Ureter (tissue), 1 donor: ENCODE measurements at places on chromosomes 5 and 9. TPM values are rescaled to one million over a fixed set of nuclear protein-coding genes. Genes with fewer than 3 reads are reported as not detected.

DNA sequence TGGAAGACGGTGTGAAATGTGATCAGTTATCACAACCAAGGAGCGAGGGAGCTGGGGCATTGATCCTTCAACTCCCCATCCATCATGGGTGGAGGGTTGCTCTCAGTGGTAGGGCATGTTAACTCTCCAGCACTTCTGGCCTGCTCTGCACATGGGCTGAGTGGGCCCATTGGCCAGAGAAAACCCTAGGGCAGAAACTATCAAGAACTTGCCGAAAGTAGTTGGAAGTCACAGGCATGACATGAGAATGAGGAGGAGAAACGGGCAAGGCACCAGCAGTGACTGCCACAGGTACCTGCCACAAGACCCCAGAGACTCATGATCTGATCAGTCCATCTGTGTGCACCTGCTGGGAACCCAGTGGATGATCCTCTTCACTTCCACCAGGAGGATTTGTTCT, 50.9 kb upstream of the CXCL14 start:
- DNase-seq, result no peak

GRCh38 chr5:122727112-122727541, 47.8 kb upstream of the SNX2 start:
- DNase-seq, result no peak

DNA sequence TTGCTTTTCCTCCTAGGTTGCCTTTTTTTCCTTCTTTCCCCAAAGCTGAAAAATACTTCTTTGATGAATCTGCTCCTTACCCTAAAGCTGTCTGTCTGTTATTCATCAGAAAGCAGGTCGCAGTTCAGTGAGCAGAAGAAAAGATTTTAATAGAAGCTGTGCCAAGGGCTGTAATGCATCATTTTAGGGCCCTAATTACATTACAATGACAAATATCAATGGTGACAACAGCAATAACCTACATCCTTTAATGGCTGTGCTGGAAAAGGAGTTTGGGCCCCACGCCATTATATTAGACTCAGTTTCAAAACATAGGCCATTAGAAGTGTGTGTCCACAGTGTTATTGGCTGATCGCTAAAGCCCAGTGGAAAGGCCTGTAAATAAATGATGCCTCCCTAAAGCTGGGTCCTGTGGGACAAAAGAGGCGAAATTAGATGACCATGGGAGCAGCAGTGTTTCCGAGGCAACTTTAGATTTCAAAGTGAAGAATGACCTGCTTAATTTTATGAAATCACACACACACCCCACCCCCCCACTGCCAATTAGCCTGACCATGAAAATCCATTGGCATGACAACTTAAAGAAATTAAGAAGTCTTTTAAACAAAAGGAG, 38.4 kb downstream of the TLE4 start:
- DNase-seq, result no peak

DNA sequence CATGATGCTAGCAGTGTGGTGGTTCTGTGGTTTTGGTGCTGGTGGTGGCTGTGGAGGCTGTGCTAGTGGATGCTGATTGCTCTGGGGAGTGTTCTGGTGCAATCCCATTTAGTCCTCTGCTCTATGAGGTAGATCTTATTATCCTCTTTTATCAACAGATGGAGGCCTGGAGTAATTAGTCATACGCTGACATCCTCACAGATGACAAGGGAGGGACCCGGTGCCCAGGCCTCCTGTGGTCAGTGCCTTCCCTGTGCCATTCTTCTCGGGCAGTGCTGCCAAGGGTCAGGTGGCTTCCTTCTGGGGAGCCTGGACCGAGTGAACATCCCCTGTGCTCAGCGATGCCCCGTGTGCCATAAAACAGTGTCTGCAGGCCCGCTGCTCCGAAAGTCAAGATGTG, 74.5 kb downstream of the COL5A1 start:
- no peak for DNase-seq

Gene CAMK2A
- 1.4 TPM for total RNA-seq

DNA sequence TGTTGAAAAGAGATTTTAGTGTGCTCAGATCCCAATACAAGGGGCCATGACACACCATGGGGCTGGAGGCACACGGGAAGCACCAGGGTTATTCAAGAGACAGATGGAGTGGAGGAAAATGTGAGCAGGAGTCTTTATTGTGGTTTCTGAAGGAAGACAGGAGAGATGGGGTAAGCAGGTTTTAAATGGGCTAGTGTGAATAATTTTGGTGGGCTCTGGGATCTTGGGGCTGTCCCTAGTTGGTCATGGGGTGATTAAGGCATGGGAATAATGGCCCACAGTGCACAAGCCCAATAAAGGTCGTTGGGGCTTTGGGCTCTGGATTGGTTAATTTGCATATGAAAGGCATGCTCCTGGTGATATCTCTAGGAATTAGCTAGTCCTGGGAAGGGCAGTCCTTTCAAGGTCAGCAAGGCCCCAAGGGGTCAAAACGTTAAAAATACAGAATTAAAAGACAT, 3.6 kb upstream of the SCGB3A2 start:
- DNase-seq, result no peak

- no peak for DNase-seq
Measured at GRCh38 chr9:132037458-132037857, 42.2 kb downstream of the MED27 start.

DNA sequence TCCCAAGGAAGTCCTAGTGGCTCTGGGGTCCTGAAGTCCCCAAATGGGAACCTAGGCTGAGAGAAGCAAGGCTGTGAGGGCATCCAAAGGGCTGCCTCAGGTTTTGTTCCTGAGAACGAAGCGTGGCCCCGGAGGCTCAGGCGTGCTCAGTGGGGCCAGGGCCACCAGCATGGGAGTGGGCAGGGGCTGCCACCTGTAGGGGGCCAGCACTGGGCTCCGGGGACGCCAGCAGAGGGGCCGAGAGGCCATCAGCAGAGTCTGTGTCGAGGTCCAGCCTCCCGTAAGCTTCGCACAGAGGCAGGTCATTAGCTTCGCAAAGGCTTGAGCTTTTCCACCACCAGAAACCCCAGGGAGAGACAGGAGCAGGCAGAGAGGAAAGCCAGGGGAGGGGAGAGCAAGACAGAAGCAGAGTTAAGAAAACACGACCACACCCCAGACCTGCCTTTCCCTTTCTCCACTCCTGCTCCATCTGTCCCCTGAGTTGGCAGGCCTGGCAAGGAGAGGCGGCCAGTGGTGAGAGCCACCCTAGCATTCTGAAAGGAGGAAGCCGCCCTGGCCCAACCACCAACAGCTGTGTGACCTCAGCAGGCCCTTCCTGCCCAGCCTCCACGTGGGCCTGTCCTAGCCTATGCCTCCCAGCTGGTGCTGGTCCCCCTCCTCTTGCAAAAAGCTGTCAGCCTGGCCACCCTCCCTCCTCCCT, 5.5 kb upstream of the SURF6 start:
- no peak for DNase-seq

Gene RFESD
- 4.5 TPM for total RNA-seq

Gene RASGRF2
- 11.7 TPM for total RNA-seq

Gene IL31RA
- not detected for total RNA-seq

- peak; percentile 47 for DNase-seq
Measured at GRCh38 chr9:110655754-110656641, 12.6 kb upstream of the MUSK start.

DNA sequence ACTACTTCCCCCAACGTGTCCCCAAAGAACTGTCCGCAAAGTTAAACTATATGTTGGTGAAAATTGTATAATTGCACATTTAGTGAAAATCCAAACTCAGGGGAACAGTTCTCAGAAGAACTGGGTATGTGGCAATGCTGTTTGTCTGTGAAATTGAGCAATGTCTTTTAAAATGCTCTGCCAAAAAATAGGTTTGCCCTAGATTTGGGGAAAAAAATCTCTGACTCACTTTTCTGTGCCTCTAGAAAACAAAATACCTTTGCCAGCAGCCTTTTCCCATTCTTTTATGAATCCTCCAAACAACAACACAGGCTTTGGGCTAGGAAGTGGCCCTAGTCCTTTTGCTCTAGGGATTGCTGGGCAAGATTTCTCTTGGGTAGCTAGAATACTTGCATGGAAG, 37.4 kb upstream of the ZNF608 start:
- DNase-seq, result no peak

Gene MUSK
- not detected for total RNA-seq

DNA sequence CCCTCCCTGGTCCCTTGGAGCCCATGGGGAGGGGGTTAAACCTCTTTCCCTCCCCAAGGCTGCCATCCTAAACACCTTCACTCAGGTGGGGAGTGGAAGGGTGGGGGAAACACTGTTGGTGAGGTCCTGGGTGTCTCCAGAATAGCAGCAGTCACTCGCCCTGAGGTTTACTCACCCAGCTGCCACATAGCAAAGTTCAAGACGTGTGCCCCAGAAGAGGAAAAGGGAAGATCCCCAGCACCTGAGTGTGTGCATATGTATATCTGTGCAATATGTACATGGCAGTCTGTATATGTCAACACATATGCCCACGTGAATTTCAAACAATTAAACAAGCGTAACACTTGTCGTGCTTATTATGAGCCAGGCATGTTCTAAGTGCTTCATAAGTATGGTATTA, 31.3 kb upstream of the SMU1 start:
- peak; percentile 26 for DNase-seq

Gene CCL19
- total RNA-seq, result 11.4 TPM

- DNase-seq, result no peak
Measured at GRCh38 chr9:29514336-29514735, 1941.1 kb upstream of the C9orf72 start.

GRCh38 chr5:59562756-59563389, 330.7 kb downstream of the PDE4D start:
- DNase-seq, result no peak

DNA sequence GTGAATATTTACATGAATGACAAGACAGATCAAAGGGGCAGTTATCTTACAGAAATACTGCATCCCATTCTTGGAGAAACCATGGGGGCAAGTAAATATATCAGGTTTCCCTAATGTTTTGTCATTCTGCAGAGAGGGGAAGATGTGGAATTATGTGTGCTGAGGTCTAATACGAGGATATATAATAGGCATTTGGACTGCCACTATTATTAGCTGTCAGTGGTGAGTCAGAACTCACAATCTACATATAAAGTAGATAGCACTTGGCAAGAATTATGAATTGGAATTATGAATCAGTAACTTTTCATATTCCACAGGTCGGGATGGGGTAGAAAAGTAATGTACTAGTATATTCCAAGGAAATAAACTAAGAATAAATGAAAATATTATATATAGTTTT, 121.7 kb downstream of the GIN1 start:
- DNase-seq, result no peak

Gene FBN2
- total RNA-seq, result 4.8 TPM

DNA sequence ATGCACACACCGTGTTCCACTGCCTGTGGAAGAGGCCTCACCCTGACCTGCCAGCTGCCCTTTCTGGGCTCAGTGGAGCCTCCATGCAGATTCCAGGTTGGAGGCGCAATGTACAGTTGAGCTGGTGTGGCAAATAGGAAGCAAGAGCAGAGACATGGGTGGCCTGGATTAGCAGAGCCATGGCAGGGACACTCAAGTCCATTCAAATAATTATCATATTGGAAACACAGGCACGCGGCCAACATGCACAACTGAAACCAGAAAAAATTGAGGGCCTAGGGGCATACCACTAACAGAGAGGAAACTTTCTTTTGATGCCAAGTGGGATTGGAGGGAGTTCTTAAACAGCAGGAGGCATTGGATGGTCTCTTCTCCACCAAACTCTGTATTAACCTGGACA, 35.8 kb downstream of the OTULINL start:
- no peak for DNase-seq

GRCh38 chr9:70405808-70406433, 8.5 kb downstream of the KLF9 start:
- no peak for DNase-seq

DNA sequence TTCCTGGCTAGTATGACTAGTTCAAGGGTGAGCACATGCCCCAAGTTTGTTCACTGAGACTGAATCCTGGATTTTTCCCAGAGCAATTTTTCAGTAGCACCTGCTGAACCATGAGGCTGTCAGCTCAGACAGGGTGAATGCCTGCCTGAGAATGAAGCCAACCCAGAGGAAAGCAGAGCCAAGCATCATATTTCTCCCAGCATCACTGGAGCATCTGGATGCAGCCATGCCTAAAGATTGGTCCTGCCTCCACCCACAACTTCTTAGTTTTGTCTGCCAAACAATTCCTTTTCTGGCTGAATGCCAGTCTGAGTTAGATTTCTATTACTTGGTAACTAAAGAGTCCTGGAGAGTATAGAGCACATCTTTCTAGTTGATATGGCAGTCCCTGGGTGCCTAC, 343.6 kb downstream of the CSNK1G3 start:
- DNase-seq, result no peak

Gene SAPCD2
- total RNA-seq, result 1.6 TPM

DNA sequence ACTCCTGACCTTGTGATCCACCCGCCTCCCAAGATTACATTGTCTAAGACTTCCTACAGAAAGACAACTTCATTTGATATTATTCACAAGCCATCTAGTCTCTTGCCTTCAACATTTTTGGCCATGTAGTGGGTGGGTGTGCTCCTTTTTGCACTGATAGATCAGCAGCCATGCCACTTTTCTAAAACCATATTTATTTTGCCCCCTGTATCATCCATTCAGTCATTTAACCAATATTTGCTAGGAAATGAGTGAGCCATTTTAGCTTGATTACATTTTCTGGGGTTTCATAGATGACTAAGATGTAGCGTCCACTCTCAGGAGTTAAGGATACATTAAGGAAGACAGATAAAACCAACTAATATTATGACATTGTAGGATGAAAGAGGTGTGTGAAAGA, 555.6 kb downstream of the RAB3C start:
- no peak for DNase-seq

GRCh38 chr5:132387640-132388117, 18.2 kb downstream of the SLC22A5 start:
- peak; percentile 86 for DNase-seq

- no peak for DNase-seq
Measured at GRCh38 chr9:111970827-111971226, 74.2 kb downstream of the UGCG start.

DNA sequence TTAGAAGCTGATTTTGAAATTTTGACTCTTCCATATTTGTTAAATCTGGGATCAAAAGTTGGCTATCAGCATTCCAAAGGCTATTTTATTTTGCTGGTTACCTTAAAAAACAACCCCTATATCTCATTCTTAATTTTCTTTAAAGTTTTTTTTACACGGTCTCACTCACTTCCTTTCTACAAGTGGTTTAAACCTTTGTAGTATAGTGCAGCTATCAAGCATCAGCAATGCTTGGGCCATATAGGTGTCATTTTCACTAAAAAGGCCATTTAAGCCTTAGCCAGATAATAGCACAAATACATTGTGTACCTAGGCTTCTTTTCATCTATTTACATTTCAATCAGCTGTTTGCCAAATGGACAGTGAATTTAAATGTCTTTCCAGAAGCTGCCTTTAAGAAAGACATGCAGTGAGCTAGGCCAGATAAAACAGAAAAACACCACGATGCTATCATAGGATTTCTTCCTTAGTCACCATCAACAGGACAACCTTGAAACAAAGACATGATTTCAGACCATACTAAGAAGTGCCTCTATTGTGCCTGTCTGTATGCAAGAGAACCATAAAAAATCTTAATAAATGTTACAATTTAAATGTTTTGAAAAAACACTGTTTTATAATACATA, 104.2 kb downstream of the RAPGEF6 start:
- DNase-seq, result no peak

GRCh38 chr5:118923295-118924005, 64.9 kb downstream of the DTWD2 start:
- no peak for DNase-seq
